ENCODE measurements at places on chromosomes 4 and X. TPM values are rescaled to one million over a fixed set of nuclear protein-coding genes. Genes with fewer than 3 reads are reported as not detected.

The CXCL3 gene
- 2.8 TPM for total RNA-seq

The DMRTC1 gene
- 0.88 TPM for total RNA-seq

The ARX gene
- total RNA-seq, result not detected

The NAA11 gene
- not detected for total RNA-seq

The ARL9 gene
- 0.83 TPM for total RNA-seq

The C1QTNF7 gene
- total RNA-seq, result 4.4 TPM

The EXOC1L gene
- total RNA-seq, result not detected

The OTC gene
- total RNA-seq, result not detected

The EMCN gene
- total RNA-seq, result 4.3 TPM

The SNCA gene
- total RNA-seq, result 18.3 TPM

The ATP11C gene
- 22.1 TPM for total RNA-seq

Measured in mesothelial cell of epicardium (in vitro differentiated cells).